ENCODE measurements at places on chromosomes 7 and 10.
A peak's percentile ranks its signal among the peaks of the same experiment; 100 is the strongest.

GRCh38 chr7:159177284-159177953, 32.8 kb upstream of the VIPR2 start:
- DNase-seq, result no peak

- DNase-seq, result no peak
Observed at GRCh38 chr10:115514895-115515294, 421.7 kb downstream of the ATRNL1 start.

DNA sequence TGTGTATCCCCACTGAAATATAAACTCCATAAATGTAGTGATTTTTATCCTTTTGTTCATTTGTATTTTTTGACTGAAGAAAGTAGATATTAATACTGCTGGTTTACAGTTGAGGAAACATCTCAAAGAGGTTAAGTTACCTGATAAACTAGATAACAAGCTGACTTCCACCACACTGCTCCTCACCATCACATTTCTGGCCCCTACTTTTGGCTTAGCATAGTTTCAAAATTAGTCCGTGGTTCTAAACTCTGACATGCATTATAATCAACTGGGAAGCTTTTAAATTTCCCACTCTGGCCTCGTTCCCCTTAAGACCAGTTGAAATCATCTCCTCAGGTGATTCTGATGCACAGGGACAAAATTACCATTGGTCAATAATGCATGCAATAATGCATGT, 43.5 kb downstream of the ANKIB1 start:
- DNase-seq, result no peak

- no peak for DNase-seq
Observed at GRCh38 chr10:62735464-62736167, 68.9 kb upstream of the ADO start.

DNA sequence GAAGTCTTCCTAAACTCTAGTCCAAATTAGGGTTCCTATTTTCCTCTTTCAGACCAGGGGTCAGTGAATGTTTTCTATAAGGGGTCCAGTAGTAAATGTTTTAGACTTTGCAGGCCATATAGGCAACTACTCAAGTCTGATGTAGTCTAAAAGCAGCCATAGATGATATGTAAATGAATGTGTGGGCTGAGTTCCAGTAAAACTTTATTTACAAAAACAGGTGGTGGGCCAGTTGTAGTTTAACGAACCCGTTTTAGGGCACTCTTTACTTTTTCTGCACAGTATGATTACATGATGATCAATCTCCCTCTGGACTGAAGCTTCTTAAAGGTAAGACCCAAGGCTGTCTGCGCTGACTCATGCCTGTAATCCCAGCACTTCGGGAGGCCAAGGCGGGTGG, 243.6 kb downstream of the CAMK1D start:
- DNase-seq, result no peak

DNA sequence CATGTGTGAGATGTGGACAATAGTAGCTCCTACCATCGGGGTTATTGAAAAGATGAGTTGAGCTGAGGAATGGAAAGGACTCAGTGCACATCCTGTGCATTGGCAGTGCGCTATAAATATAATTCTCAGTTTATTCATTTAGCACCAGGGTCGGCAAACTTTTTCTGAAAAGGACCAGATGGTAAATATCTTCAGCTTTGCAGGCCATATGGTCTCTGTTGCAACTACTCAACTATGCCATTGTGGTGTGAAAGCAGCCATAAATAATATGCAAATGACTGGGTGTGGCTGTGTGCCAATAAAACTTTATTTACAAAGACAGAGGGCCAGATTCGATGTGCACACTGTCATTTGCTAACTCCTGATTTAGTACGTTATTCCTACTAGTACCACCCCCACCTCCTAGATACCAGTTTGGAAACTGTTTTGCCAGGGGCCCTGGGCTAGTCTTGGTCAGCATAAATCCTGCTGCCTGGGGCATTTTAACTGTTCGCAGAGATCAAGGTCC, 422.9 kb upstream of the MKI67 start:
- DNase-seq, result no peak

- no peak for DNase-seq
Observed at GRCh38 chr10:71761105-71761511, 12.2 kb downstream of the VSIR start.

DNA sequence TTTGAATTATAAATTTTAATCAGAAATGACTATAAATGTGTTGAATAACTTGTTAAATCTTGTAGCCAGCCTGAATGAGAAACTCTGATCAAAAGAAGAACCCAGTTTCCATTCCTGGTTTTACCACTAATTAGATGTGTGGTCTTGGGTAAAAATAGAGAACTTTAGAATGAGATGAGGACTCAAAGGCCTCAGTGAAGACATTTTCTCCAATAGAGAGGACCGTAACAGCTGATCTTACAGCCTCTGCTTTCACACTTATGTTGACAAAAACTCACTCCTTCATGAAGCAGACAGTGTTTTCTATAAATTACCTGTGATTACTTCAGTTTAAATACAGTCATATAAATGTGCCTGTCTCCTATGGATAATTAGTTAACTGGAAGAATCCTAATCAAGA, 200.1 kb upstream of the MEOX2 start:
- DNase-seq, result no peak

GRCh38 chr10:91691981-91692380, 59.1 kb upstream of the PPP1R3C start:
- DNase-seq, result no peak

- DNase-seq, result no peak
Observed at GRCh38 chr7:15463801-15464666, 97.8 kb downstream of the AGMO start.

GRCh38 chr7:32036557-32036956, 33.6 kb downstream of the PDE1C start:
- no peak for DNase-seq

DNA sequence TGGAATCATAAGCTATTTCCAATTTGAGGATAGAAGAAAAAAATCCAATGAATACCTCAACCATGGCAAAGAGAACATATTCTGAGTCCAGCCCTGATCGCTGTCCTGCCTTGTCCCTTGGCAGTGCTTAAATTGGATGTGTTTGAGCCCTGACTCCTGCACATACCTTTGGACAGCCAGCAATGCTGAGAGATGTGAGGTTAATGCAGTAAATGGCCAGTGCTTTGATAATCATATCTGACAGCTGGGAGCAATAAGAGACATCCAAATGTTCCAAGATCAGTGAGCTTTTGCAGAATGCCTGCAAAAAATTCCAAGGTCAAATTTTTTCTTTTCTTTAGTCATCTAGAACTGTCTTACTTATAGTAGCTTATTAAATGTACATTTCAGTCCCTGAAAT, 80.1 kb upstream of the LRRC17 start:
- DNase-seq, result no peak

GRCh38 chr10:56871160-56871668, 510.2 kb upstream of the ZWINT start:
- no peak for DNase-seq

- DNase-seq, result no peak
Observed at GRCh38 chr10:52436664-52437063, 122.6 kb downstream of the DKK1 start.

DNA sequence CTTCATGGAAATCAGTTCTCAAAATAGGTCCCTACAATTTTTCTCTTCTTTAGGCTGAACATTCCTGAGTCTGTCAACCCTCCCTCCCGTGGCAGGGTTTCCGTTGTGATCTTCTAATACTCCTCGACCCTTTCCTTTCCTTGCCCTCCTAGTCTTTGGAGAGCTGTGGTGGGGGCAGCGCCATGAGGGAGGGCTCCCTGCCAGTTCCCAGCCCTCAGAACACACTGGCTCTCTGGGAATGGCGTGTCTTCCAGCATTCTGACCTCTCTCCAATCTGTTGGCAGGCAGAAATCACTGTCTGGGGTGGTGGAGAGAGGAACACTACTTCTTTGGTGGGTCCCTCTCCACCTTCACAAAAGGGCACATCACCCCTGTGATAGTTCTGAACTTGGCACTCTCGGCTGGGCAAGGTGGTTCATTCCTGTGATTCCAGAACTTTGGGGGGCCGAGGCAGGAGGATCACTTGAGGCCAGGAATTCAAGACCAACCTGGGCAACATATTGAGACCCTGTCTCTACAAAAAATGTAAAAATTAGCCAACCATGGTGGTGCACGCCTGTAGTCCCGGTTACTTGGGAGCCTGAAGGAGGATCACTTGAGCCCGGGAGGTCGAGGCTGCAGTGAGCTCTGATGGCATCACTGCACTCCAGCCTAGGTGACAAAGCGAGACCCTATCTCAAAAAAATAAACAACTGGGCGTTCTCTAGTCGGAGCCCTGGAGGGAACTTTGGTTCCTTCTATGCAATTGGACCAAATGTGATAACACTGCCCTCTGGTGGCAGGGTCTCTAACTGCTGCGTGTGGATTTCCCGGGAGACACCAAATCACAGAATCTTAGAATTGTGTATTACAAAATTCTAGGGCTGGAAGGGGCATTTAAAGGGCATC, 13.1 kb upstream of the ARPC1A start:
- DNase-seq, result peak; percentile 65

DNA sequence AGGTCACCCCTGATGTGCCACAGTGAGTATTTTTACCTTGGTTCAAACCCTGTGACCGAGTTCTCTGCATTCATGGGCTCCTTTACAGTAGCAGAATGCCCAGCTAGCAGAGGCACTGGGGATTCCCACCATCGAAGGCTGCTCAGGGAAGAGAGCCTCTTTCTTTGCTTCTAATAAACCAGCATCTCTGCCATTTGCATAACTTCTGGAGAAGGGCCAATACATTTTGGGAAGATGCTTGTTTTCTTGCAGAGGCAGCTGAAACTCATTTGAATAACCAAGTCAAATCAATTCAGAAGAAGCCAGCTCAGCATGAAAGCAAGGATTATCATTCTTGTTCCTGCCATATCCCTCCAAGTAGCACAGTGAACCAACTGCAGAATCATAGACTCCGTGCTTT, 82.9 kb upstream of the WDR11 start:
- DNase-seq, result no peak

DNA sequence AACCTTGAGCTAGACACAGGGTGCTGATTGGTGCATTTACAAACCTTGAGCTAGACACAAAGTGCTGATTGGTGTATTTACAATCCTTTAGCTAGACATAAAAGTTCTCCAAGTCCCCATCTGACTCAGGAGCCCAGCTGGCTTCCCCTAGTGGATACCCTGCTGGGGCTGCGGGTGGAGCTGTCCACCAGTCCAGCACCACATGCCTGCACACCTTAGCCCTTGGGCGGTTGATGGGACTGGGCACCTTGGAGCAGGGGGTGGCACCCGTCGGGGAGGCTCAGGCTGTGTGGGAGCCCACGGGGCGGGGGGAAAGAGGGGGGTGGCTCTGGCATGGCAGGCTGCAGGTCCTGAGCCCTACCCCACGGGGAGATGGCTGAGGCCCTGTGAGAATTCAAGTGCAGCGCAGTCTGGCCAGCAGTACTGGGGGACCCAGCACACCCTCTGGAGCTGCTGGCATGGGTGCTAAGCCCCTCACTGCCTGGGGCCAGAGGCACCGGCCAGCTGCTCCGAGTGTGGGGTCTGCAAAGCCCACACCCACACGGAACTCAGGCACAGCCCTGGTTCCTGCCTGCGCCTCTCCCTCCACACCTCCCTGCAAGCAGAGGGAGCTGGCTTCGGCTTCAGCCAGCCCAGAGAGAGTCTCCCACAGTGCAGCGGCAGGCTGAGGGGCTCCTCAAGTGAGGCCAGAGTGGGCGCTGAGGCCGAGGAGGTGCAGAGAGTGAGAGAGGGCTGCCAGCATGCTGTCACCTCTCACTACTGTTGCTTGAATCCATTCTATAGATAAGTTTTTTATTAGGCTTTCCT, 369.8 kb upstream of the SMIM30 start:
- DNase-seq, result no peak

DNA sequence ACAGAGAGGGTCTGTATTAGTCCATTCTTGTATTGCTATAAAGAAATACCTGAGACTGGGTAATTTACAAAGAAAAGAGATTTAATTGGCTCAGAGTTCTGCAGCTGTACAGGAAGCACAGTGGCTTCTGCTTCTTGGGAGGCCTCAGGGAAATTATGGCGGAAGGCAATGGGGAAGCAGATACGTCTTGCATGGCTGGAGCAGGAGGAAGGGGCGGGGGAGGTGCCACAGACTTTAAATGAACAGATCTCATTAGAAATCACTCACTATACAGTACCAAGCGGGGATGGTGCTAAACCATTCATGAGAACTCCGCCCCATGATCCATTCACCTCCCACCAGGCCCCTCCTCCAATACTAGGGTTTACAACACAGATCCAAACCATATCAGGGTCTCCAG, 3.7 kb upstream of the CALU start:
- no peak for DNase-seq

DNA sequence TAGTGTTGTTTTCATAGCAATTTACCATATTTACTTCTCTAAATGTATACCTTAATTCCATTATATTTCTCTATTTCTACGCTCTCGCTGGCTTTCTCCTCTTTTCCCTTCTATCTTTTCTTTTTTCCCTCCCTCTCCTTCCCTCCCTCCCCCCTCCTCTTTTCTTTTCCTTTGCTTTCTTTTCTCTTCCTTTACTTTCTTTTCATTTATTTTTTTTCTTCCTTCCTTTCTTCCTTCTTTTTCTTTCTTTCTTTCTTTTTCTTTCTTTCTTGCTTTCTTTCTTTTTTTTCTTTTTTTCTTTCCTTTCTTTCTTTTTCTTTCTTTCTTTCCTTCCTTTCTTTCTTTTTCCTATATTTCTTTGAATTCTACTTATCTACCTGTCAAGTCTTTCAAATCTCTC, 533.0 kb upstream of the POT1 start:
- DNase-seq, result no peak

GRCh38 chr7:158135931-158136330, 451.7 kb downstream of the PTPRN2 start:
- no peak for DNase-seq

GRCh38 chr7:44119829-44120380, 3.4 kb downstream of the POLD2 start:
- DNase-seq, result no peak

DNA sequence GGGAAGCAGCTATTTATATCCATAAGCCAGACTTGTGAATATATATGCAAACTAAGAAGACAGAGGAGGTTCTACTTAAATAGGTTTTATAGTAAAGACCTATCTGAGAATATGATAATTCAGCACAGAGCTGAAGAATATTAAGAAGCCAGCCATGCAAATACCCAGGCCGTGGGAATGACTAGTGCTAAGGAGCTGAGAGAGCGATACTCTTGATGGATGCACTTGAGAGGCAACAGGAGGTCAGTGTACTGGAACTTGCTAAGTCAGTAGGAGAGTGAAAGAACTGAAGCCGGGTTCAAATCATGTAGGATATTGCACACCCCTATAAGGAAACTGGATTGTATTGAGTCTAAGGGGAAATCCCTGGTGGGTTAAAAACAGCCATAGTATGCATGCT, 943.6 kb upstream of the MBL2 start:
- DNase-seq, result no peak

GRCh38 chr7:23247603-23248335, 1.2 kb downstream of the GPNMB start:
- DNase-seq, result no peak
